ENCODE measurements at places on chromosomes 6 and 20. TPM values are rescaled to one million over a fixed set of nuclear protein-coding genes. Genes with fewer than 3 reads are reported as not detected.
A peak's percentile ranks its signal among the peaks of the same experiment; 100 is the strongest.

DNA sequence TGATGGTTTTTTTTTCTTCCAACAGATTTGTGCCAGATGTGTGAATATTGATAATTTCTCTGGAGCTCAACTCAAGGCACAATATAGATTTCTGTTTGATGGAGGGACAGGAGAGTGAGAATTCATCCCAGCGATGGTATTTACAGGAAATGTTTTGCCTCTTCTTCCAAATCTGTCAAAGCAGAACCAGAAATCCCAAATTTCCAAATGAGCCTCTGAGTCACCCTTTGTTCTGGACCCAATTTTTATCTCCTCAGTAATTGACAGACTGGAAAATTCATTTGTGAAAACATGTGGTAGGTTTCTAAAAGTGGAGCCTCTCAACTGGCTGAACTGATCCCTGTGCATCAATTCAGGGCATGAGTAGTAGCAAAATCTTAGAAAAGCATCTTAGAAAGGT lies 223.2 kb upstream of the TSHZ2 start:
- DNase-seq = no peak

- DNase-seq = peak; percentile 47
Measured at GRCh38 chr6:16849280-16849987, 88.2 kb upstream of the ATXN1 start.

- DNase-seq = peak; percentile 63
Measured at GRCh38 chr6:13272131-13273046, 55.9 kb downstream of the TBC1D7 start.

GRCh38 chr6:124297507-124297906 lies 493.8 kb downstream of the NKAIN2 start:
- DNase-seq = no peak

DNA sequence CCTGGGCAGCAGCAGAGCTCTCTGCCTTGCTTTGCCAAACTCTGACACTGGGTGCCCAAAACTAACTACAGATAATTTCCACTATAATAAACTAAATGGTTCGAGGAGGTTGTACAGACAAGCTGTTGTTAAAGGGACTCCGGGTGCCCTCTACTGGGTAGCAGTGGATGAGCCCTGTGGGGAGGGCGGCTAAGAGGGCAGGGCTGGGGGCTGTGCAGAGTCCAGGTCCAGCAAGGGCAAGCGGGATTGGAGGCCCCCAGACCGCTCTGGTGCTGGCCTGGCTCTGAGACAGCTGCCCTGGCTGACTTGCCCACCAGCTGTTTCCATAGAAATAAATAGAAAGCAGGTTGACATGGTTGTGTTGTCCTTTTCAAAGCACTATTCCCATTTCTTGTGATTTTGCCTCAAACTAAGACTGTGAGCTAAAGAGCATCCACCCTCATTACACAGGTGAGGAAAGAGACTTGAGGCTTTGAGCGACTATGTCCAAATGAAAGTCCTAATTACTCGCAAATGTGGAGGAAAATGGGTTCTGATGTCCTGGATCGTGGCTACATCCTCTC lies 167.6 kb upstream of the CST7 start:
- no peak for DNase-seq

SLC44A4 gene
- polyA plus RNA-seq = 68.8 TPM

SLA2 gene
- 0.52 TPM for polyA plus RNA-seq

KHDRBS2 gene
- polyA plus RNA-seq = 2.0 TPM

- peak; percentile 4 for DNase-seq
Measured at GRCh38 chr20:56004611-56005388, 519 bp downstream of the CBLN4 start.
